Sigmoid colon (tissue), 7 donors: ENCODE measurements at places on chromosomes 16 and 17. TPM values are rescaled to one million over a fixed set of nuclear protein-coding genes. Genes with fewer than 3 reads are reported as not detected.

SPOP gene
- 332 TPM for total RNA-seq

GRCh38 chr16:23530062-23530461 is 19.8 kb upstream of the GGA2 start:
- no peaks in the 10 kb centered on the region for H3K4me1 ChIP-seq
- DNase-seq, result no peak
- H3K4me3 ChIP-seq, result no peak overlapping the region
- peaks cover 21% of the 10 kb centered on the region for H3K36me3 ChIP-seq

GRCh38 chr16:50386139-50386538 is 17.4 kb upstream of the BRD7 start:
- no peak for DNase-seq
- no peak overlapping the region for H3K27ac ChIP-seq
- H3K36me3 ChIP-seq, result no peaks in the 10 kb centered on the region

GRCh38 chr16:23832882-23833281 is 2.9 kb upstream of the PRKCB start:
- no peaks in the 10 kb centered on the region for H3K36me3 ChIP-seq
- H3K27me3 ChIP-seq, result no peaks in the 10 kb centered on the region
- no peak overlapping the region for H3K27ac ChIP-seq

KIF18B gene
- total RNA-seq, result 1.4 TPM

- DNase-seq, result no peak
- H3K4me1 ChIP-seq, result no peaks in the 10 kb centered on the region
- peaks cover 4% of the 10 kb centered on the region for H3K27me3 ChIP-seq
- no peak overlapping the region for H3K4me3 ChIP-seq
- H3K27ac ChIP-seq, result no peak overlapping the region
These were observed 34.4 kb downstream of the HNF1B start for GRCh38 chr17:37710344-37710886.

GRCh38 chr17:29980261-29980660 is 38.8 kb downstream of the EFCAB5 start:
- no peak overlapping the region for H3K27ac ChIP-seq
- no peaks in the 10 kb centered on the region for H3K27me3 ChIP-seq
- no peak overlapping the region for H3K4me3 ChIP-seq
- H3K36me3 ChIP-seq, result no peaks in the 10 kb centered on the region

GRCh38 chr17:43578404-43578698 is 32.2 kb upstream of the ETV4 start:
- peak overlapping the region; percentile 8 for H3K27ac ChIP-seq
- DNase-seq, result no peak
- no peaks in the 10 kb centered on the region for H3K27me3 ChIP-seq
- no peaks in the 10 kb centered on the region for H3K36me3 ChIP-seq

DNA sequence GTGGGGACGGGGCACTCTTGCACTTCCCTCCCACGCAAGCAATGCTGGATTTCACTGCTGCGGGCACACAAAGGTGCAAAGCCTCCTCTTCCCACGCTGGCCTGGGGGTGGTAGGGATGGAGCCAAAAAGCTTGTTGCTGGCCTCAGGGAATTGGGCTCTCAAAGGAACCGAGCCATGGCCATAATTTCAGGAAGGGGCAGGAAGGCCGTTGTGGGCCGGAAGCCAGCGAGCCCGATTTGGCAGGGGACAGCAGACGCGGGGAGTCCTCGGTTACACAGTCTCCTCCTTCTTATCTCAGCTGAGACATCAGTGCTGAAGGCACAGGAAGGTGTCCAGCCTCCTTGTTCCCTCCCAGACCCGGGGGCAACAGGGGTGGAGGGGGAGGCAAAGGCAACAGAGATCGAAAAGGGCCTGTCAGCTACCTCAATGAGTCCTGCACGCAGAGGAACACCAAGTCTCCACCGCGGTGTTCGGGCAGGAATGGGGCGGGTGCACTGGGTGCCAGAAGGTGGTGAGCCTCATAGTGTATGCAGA is 59.5 kb downstream of the SLFN11 start:
- H3K4me1 ChIP-seq, result peaks cover 24% of the 10 kb centered on the region
- no peaks in the 10 kb centered on the region for H3K27me3 ChIP-seq
- H3K4me3 ChIP-seq, result no peak overlapping the region
- H3K27ac ChIP-seq, result peak overlapping the region; percentile 43

GRCh38 chr17:77863814-77864161 is 94.7 kb upstream of the TNRC6C start:
- no peak for DNase-seq
- H3K4me1 ChIP-seq, result no peaks in the 10 kb centered on the region
- no peaks in the 10 kb centered on the region for H3K36me3 ChIP-seq
- no peak overlapping the region for H3K4me3 ChIP-seq
- H3K27ac ChIP-seq, result peak overlapping the region; percentile 11
- no peaks in the 10 kb centered on the region for H3K27me3 ChIP-seq

DNA sequence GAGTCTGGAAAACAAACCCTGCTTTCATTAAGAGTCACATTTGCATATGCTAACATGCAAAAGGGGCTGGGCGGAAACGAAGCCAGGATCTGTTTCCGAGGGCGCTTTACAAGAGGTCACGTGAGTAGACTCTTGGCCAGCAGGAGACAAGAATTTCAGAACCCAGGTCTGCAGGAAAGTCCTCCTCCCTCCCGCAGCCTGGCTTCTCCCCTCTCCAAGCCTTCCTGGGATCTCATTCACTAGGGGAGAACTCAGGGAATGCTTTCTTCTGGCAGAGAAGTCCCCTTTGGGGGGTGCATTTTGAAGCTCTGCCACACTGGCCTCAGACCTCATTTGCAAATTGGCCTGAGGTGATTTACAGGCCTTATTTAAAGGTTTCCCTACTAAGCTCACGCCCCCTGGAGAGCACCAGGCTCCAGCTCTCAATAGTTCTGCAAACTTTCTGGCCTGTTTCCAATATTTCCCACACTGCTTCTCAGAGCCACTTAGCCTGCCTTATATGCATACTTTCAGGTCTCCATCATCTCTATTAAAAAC is 57.2 kb upstream of the CACNG5 start:
- no peaks in the 10 kb centered on the region for H3K4me1 ChIP-seq
- peaks cover 16% of the 10 kb centered on the region for H3K36me3 ChIP-seq
- no peak overlapping the region for H3K4me3 ChIP-seq
- H3K27ac ChIP-seq, result no peak overlapping the region
